ENCODE measurements at places on chromosomes 6 and 20. TPM values are rescaled to one million over a fixed set of nuclear protein-coding genes. Genes with fewer than 3 reads are reported as not detected.
A peak's percentile ranks its signal among the peaks of the same experiment; 100 is the strongest.

- DNase-seq: no peak
Observed at GRCh38 chr20:51360451-51361201, 181.9 kb downstream of the NFATC2 start.

Gene STXBP5
- 10.6 TPM for total RNA-seq

Gene POU3F2
- not detected for total RNA-seq

DNA sequence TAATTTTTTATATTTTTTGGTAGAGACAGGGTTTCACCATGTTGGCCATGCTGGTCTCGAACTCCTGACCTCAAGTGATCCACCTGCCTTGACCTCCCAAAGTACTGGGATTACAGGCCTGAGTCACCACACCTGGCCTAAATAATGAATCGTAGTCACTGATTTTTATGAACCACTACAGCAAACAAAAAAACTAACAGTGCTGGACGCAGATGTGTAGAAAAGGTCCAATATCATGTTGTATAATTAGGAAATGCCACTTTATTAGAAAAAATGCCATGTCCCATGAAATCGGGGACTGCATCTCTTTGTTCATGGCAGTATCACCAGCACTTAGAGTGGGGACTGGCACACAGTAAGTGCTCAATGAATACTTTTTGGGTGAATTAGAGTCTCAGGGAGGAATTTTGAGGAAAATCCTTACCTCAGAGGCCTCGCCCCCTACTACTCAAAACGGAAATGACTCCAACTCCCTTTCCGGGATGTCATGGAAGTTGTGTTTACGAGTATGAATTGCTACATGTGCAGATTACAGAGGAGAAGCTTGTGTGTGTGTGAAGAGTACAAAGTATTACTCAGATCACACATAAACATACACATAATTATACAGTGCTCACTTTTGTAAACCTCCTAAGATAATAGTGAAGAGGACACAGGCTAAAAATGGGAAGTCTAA, 43.6 kb upstream of the FAM50B start:
- DNase-seq: no peak

- peak; percentile 74 for DNase-seq
Observed at GRCh38 chr6:33312361-33313104, 1.3 kb downstream of the TAPBP start.

Gene CCN2
- total RNA-seq: 194 TPM

Gene SYNDIG1
- 16.7 TPM for total RNA-seq

Gene AK9
- total RNA-seq: 7.6 TPM

DNA sequence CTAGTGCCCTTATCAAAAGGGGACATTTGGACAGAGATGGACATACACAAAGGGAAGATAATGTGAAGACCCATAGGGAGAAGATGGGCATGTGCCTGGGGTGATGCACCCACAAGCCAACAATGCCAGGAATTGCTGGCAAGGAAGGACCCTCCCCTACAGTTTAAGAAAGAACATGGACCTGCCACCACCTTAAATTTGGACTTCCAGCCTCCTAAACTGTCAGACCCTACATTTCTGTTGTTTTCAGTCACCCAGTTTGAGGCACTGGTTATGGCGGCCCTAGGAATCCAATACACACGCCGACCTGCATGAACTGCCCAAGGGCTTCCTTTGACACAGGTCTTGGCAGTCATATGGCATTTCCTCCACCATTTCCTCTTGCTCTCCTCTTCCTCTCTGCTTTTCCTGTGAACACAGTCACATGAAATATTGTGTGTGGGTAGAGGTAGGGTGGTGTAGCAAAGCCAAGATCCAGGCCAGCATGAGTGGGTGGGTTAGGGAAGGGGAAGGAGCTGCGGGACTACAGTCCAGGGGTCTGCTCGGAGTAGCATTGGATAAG, 115.6 kb downstream of the ZDHHC14 start:
- no peak for DNase-seq

DNA sequence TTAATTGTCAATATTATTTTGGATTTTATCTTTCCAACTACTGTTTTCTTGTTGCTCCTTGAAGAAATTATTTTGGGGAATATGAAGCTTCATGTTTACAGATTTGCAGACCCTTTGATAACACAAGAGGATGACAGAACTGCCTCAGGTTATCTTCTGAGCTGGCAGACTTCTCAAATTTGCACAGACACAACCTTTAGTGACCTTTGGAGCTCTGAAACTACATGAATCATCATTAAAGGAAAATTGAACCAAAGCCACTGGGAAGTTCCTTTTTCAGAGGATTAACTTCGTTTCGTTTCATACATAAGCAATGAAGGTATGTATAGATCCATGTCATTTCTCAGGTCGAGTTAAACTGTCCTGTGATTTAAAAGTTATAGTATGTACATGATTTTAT, 85.9 kb downstream of the FBXO5 start:
- no peak for DNase-seq

GRCh38 chr6:137722749-137723272, 144.2 kb upstream of the TNFAIP3 start:
- DNase-seq: no peak

DNA sequence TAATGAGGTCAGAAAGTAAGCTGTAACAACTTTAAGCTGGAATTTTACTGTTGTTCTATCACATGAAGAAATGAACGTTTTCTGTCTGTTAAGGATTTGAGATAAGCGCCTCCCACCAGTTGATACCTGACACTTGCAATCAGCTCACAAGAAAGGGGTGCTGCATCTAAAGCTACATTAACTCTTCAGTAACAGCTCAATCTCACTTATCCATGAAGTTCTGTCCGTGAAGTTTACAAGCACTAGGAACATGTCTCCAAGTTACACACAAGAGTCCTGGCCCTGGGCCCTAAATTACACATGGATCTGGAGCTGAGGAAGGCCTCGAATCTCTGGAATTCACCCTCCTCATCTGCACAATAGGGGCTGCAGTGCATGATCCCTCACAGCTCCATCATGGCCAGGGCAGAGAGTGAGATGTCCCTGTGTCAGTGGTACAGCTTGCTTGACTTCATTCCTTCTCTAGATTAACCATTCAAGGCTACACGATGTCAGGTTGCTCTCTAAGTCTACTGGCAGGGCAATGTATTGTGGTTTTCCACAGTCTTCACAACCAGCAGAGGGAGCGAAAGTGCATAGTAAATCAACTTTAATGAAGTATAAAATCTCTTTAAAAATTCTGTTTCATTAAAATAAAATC, 182.4 kb upstream of the MCHR2 start:
- no peak for DNase-seq
